ENCODE measurements at places on chromosomes 12 and 14. TPM values are rescaled to one million over a fixed set of nuclear protein-coding genes. Genes with fewer than 3 reads are reported as not detected.

Gene ABCD2
- 0.46 TPM for polyA plus RNA-seq

Gene CCDC38
- not detected for polyA plus RNA-seq

Gene MSRB3
- 2.8 TPM for polyA plus RNA-seq

Gene TEX52
- polyA plus RNA-seq, result not detected

Measured in brain (organoid and tissue), 16 donors.